ENCODE measurements at places on chromosomes 5 and 9.

- DNase-seq: no peak
Measured at GRCh38 chr5:64949331-64949730, 180.6 kb downstream of the CWC27 start.

GRCh38 chr5:74642543-74642863 lies 2.0 kb upstream of the ENC1 start:
- DNase-seq: no peak

- DNase-seq: peak; percentile 38
Measured at GRCh38 chr9:76530458-76531110, 71.6 kb downstream of the GCNT1 start.

GRCh38 chr5:163880302-163880701 lies 374.9 kb downstream of the MAT2B start:
- DNase-seq: peak; percentile 30

GRCh38 chr9:34139477-34140146 lies 13.1 kb upstream of the DCAF12 start:
- peak; percentile 93 for DNase-seq

GRCh38 chr9:69746859-69747560 lies 12.8 kb downstream of the PTAR1 start:
- no peak for DNase-seq

DNA sequence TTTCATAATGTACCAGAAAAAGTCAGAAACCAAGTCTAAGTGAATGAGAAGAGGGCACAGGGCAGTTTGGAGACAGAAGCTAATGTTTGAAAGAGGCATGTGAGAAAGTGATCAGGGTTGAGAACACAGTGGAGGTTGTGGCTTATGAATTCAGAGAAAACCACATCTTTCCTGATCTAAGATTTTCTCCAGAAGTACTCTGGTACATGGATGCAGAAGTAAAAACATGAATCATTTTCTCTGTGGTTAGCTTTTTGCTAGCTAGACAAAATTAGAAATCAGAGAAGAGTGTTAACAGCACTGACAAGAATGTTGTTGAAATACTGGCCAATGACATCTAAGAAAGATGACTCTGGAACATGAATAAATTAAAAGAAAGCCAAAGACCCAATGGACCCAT lies 541.1 kb downstream of the DNAH5 start:
- DNase-seq: no peak

- no peak for DNase-seq
Measured at GRCh38 chr5:107085572-107085971, 585.2 kb downstream of the EFNA5 start.

DNA sequence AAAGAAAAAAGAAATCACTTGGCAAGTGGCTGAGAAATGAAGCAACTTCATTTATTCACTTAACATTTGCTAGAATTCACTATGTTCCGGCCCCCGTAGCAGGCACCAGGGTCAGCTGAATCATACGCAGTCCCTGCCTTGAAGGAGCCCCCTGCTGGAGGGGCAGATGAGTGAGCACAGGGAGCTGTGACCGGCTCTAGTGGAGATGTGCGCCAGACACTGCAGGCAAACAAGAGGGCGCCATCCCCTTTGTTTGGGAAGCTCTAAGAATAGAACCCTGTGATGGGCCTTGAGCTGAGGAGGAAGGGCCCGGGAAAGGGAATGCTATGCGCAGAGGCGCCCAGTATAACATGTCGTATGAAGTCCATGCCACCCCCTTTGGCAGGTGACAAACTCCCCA lies 20.2 kb upstream of the RPL26L1 start:
- DNase-seq: peak; percentile 32

DNA sequence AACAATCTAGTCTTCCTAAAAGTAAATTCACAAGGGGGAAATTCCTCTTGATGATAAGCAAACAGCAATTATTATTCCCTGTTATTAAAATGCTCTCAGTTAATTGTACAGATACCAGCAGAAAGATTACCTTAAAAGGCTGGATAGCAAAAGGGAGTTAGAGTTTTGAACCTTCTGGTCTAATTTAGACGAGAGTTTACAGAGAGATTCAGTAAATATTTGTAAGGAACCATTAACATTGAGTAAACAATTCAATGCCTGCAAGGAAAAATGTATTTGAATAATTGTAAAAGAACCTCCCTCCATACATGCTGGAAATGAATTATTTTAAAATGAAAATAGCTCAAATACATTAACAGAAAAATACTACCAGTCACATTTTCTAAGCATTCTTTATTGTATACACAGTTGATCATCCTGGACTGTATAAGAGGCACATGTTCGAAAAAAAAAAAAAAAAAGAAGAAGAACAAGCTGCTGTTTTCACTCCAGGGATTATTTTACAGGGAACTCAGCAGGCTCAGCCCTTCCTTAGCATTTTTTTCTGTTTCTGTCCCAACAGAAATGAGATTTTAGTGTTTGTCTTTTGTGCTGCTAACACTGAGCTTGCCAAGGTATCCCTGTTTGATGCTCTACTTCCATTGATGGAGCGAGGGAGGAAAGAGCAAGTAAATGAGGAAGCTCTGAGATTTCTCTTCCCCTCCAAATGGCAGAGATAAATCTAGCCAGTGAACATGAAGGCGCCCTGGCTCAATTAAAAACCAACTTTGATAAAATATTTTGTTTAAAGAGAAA lies 141.1 kb downstream of the ENC1 start:
- no peak for DNase-seq

DNA sequence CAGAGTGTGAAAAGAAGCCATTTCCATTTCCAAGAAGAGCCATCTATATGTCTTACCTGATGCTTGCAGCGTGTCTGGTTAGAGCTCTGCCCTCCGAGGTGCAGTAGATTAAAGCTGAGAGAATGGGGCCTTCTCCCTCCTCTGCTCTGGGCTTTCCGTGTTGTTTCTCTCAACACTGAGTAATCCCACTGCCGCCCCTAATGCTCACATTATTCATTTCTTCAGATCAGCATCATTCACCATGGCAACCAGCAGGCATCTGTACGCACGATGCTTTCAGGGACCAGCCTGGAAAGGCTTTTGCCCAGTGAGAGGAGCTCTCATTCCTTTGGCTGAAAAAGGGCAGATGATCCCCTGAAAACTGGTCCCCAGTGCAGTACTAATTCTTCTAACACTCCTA lies 79.6 kb downstream of the CYFIP2 start:
- no peak for DNase-seq

GRCh38 chr9:101460965-101461364 lies 25.4 kb upstream of the ALDOB start:
- no peak for DNase-seq

- DNase-seq: no peak
Measured at GRCh38 chr9:125428902-125429467, 167.4 kb downstream of the GAPVD1 start.

DNA sequence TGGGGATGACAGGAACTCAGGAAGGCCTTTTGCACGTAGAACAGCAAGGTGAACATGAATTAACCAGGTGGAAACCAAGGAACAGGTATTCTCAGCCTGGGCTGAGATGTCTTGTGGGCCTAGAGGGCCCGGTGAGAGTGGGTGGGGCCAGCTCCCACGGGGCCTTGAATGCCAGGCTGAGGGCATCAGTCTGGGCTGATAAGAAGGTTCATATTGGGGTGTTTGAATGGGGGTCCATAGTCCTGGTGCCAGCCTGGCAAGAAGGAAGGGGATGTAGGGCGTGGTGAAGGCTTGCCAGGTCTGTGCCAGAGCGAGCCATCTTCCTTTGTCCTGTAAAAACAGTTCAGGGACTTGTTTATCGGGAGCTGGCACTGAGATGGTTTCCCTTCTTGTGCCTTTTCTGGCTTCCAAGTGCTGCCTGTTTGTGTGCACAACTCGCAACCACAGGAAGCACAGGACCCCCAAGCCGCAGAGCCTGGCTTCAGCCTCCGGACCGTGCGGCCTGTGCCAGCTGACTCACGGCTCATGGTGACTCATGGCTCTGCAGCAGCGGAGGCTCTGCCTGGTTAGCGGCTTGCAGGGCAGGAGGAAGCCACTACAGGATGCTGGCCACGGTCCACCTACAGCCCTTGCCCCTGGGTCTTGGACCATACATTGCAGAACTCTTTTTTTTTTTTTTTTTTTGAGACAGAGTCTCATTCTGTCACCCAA lies 2.4 kb downstream of the CARD19 start:
- peak; percentile 99 for DNase-seq

DNA sequence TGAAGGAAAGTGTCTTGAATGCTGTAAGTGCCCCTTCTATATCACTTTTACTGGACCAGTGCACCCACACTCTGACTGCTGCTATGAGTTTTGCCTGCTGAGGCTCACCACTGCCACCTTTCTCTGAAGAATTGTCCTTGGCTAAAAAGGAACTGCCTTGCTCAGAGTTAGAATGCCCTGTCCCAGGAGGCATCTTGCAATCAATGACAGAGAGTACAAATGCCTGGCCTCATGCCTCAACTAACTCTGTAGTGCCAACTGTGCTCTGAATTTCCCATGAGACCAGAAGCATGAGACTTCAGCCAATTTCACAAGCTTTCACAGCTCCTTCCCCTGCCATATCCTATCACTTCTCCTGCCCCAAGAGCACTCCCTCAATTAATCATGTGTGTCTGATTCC lies 569.7 kb downstream of the ZNF608 start:
- DNase-seq: peak; percentile 20

DNA sequence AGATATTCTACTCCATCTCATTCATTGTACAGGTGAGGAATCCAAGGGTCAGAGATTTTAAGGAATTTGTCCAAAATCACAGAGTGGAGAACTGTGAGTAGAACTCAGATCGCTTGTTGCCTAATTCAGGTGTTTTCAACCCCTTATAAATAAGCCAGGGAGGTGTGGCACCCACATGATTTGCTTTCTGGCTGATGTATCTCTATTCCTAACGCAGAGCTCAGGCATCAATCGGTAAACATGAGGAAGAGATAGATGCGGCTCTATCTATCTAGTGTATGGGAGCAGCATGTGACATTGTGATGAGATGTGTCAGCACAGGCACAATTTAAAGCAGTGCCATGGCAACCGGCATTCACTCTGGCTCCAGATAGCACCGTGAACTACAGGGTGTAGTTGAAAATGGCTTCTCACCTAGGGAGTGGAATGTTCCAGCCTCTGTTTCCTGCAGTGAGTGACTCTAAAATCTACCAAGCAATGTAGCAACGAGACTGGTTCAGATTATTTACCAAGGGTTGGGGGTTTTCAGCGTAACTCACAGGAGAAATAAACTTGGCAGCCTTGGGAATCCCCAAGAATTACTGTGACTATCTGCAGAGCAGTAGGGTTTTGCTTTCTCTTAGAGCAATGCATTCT lies 53.4 kb upstream of the SUB1 start:
- DNase-seq: peak; percentile 69

- no peak for DNase-seq
Measured at GRCh38 chr9:14063756-14064155, 250.2 kb downstream of the NFIB start.

DNA sequence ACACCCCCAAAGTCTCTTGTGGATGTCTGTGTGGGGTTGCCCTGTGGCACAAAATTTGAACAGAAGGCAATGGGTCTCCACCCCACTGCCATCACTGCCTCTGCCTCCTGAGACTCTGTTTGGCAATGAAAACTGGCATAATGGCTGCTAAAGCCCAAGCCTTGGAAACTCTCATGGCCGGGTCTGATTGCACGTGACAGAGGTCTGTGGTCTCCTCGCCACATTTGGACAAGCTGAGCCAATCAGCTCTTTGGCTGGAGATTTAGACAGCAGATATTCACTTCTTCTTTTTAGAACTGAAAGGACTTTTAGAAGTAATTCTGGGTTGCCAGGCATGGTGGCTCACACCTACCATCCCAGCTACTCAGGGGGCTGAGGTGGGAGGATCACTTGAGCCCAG lies 5.5 kb downstream of the GGTA1 start:
- no peak for DNase-seq
